ENCODE measurements at places on chromosomes 11 and 22.
A peak's percentile ranks its signal among the peaks of the same experiment; 100 is the strongest.

DNA sequence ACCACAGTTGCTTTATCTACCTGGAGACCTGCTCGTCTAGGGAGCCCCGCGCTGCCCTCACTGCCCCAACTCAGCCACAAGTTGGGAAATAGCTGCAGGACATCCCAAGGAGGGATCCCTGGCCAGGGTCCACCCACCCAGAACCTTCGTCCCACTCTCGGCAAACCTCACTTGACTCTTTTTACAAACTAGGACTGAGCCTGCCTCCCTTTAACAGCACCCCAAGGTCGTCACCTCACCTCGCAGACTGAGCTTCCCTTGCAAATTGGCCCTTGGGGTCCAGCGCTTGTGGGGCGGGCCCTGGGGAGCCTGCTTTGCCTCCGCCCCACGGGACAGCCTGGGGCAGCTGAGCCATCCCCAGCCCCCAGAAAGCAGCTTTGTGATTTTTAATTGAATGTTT is 1505.8 kb downstream of the TBC1D22A start:
- DNase-seq: no peak
- H3K27me3 ChIP-seq: peaks cover 50% of the 10 kb centered on the region
- H3K4me1 ChIP-seq: no peaks in the 10 kb centered on the region
- no peak overlapping the region for H3K27ac ChIP-seq

- H3K27ac ChIP-seq: peak overlapping the region; percentile 95
- peaks cover 16% of the 10 kb centered on the region for H3K4me1 ChIP-seq
- no peaks in the 10 kb centered on the region for H3K27me3 ChIP-seq
- peaks cover 13% of the 10 kb centered on the region for H3K36me3 ChIP-seq
- H3K4me3 ChIP-seq: peak overlapping the region; percentile 80
These were observed 732.7 kb downstream of the TBC1D22A start for GRCh38 chr22:47495110-47495509.

- H3K4me1 ChIP-seq: no peaks in the 10 kb centered on the region
- peak overlapping the region; percentile 34 for H3K27ac ChIP-seq
- no peak overlapping the region for H3K4me3 ChIP-seq
- no peaks in the 10 kb centered on the region for H3K27me3 ChIP-seq
- DNase-seq: no peak
These were observed 11.9 kb downstream of the PCSK7 start for GRCh38 chr11:117219995-117220394.

DNA sequence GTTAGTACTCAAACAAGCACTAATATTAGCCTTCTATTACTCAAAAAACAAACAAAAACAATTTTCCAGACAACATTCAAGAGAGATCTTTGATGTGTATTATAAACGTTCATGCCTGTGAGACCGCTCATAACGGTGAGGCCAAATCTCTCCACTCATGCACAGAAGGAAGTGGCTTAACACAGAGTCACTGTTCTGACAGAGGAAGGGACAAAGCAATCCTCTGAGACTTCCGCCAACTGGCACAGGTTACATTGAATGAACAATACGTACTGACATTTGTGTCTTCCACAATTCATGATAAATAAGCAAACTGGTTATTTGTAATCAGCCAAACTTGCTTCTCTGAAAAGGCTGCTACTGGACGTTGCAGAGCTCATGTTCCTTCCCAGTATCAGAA is 30.5 kb downstream of the CHKA start:
- H3K27ac ChIP-seq: peak overlapping the region; percentile 42
- no peak for DNase-seq
- peaks cover 11% of the 10 kb centered on the region for H3K4me1 ChIP-seq
- no peaks in the 10 kb centered on the region for H3K27me3 ChIP-seq

DNA sequence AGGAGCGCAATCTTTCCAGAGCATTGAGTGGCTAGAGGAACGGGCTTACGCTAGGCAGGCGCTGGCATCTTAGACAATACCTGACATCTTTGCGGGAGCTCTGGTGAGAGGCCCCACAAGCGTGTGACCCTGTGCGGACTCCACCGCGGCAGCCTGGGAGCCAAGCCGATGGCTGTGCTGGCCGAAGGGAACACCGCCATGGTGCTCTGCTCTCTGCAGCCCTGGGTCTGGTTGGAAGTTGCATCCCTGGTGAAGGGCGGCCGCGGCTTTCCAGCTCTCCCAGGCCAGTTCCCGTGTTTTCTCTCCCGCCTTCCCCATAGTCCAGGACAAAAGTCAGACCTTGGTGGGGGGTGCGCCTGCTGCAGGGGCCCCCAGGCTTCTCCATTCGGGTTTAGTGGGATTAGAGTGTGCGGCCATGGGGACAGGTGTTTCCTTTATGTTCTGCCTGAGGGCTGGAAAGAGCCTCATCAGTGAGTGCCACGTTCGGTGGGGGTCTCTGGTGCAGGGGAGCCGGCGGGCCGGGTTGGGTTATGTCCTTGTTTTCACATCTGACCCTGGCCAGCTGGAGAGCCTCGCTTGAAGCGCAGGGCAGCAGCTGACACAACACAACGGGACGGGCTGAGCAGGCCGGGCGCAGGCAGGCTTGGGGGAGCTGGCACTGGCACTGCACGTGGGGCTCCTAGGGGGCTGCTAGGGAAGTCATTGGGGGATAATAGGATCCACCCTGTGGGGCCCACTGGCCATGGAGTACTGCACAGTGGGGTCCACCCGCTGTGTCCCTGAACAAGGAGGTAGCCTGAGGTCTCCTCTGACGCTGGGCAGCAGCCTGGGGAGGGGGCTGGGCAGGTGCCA is 94.8 kb downstream of the KCNQ1 start:
- no peak overlapping the region for H3K4me3 ChIP-seq
- peaks cover 3% of the 10 kb centered on the region for H3K4me1 ChIP-seq
- H3K27me3 ChIP-seq: no peaks in the 10 kb centered on the region
- H3K27ac ChIP-seq: no peak overlapping the region

DNA sequence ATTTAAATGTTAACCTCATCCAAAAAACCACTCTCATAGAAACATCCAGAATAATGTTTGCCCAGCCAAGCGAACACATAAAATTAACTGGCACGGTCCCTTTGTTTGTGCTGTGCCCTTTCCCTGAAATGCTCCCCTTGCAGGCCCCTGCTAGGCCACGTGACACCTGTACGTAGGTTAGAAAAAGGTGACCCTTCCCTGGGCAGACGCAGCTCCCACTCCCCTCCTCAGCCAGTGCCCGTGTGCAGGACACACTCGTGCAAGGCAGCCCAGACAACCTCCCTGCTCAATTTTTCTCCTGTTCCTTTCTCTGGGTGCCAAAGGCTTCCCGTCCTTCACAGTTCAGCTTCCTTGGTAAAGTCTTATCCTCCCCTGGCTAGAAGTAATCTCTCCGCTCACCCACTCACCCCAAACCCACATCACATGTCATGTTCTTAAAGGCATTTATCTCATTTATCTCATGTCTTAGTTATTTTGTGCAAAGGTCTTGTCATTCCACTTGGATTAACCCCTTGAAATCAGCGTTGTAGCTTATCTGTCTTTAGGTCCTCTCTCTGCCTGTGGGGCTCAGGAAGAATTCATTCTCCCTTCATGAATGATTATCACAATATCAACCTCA is 20.7 kb downstream of the FAM83F start:
- DNase-seq: no peak
- H3K27me3 ChIP-seq: peaks cover 30% of the 10 kb centered on the region
- H3K4me3 ChIP-seq: no peak overlapping the region

Measured in naive B cell (primary cell).